ENCODE measurements at places on chromosomes 16 and 17.

DNA sequence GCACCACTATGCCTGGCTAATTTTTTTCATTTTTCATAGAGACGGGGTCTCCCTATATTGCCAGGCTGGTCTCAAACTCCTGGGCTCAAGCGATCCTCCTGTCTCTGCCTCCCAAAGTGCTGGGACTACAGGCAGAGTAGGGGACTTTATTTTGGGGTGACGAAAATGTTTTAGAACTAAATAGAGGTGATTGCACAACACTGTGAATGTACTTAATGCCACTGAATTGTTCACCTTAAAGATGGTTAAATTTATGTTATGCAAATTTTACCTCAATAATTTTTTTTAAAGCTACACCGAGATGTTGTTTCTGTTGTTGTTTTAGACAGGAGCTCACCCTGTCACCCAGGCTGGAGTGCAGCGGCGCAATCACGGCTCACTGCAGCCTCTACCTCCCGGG lies 111.9 kb upstream of the SEC14L1 start:
- no peak for DNase-seq

- no peak for DNase-seq
Observed at GRCh38 chr16:47392081-47392480, 68.8 kb downstream of the ITFG1 start.

- DNase-seq: no peak
Observed at GRCh38 chr17:40343219-40344119, 21.1 kb downstream of the GJD3 start.

DNA sequence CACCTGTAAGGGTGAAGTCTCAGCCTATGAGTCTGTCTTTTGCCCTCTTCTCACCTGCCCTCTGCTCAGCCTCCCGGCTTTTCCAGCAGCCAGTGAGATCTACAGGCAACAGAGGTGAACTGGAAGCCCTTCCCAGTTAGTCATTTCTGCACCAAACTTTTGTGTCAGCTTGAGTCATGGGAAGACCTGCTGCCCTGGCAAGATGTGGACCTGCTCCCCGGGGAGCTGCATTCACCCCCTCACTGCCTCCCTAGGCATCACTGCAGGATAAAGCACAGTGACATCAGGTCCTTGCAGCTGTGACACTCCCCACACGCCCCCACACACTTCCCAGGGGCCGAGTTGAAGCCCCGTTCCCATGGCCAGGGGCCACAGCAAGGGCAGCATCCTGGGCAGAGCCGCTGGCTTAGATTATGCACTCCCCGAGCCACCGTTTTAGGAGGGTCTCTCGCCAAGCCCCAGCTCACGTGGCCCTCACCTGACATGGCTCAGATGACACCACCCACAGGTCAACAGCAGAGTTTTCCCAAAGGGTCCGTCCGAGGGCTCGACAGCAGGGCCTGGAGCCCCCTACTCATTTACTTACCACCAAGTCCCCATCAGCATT lies 6.5 kb upstream of the ABR start:
- DNase-seq: no peak

DNA sequence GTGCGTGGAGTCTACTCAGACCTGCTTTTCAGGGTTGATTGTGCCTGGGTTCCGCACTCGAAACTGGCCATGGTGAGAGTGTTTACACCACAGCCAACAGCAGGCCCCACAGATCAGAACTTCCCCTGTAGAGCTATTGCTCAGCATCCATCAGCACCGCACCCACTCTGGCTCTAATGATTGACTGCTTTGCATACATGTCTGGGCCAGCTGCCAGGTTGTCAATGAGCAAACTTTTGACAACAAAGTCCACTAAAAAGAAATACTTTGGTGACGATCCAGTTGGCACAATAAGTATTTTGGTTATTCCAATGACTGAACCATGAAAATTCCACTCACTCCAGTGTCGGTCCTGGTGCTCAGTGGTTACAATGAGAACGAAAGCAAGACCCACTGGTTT lies 190.7 kb downstream of the FOXL1 start:
- no peak for DNase-seq

GRCh38 chr16:10777356-10777755 lies 33.7 kb downstream of the NUBP1 start:
- DNase-seq: no peak

- DNase-seq: no peak
Observed at GRCh38 chr16:87407511-87408112, 15.5 kb downstream of the MAP1LC3B start.

- no peak for DNase-seq
Observed at GRCh38 chr17:82127315-82127595, 29.2 kb upstream of the FASN start.

DNA sequence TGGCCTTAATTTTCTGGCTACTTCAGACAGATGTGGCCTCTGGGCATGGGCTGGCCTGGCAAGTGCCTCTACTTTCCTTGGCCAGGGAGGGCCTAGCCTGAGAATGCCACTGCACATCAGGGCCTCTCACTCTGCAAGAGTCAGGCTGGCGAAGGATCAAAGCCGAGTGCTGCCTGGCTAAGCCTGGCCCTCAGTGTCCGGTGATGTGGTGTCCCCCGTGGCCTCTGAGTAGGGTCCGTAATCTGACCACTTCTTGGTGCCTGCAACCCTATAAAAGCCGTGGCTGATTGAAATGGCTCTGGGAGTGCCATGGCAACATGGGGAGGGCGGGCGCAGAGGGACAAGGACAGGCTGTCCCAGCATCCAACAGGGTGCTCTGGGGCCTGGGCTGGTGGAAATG lies 30.2 kb downstream of the TBX4 start:
- no peak for DNase-seq

DNA sequence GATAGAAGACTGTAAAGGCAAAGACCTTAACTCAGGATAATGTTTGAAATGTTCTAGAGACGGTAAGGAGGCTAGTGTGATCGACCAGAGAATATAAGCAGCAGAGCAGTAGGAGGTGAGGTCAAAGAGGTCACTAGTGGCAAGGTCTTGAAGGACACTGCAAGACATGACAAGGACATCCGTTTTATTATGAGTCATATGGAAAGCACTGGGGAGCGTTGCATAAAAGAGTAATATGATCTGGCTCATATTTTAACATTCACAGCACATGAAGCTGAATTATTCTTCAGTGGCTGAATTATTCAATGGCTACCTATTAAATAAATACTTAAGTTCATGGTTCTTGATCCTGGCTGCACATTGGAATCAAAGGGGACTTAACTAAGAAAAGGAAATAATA lies 123.7 kb downstream of the SOX9 start:
- no peak for DNase-seq

DNA sequence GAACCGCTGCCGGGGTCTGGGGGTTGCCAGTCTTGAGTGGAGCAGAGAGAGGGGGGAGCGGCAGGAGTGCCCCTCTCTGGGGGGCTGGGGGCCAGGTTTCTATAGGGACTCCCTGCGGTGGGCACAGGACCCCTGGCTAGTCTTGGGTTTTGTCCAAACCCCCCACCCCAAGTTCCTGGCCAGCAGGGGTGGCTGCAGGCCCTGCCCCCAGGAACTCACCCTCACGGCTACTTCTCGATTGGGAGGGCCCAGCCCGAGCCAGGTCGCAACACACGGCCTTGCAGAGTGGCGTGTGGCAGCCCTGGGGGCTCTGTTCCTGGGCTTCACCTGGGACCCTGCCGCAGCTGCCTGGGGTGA lies 601 bp downstream of the CDH15 start:
- DNase-seq: no peak

- DNase-seq: no peak
Observed at GRCh38 chr16:5428932-5429331, 331.3 kb upstream of the EEF2KMT start.

DNA sequence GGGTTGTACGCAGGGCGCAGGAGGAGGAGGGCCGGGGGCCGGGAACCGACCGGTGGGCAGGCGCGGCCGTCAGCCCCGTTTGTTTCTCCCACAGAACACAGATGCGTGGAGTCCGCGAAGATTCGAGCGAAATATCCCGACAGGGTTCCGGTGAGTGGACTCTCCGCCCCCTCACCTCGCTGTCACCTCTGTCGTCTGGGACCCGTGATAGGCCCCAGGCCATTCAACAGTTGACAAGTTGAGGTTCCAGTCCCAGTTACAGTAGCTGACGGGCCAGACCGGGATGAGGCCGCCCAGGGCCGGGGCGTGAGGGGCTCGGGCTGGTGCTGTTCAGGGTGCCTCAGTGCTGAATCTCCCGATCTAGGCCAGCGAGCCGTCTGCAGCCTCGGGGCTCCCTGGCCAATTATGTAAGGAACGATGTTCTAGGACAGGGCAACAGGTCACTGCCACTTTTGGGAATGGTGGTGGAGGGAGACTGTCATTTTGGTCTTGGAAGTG lies 628 bp downstream of the GABARAPL2 start:
- peak; percentile 3 for DNase-seq

GRCh38 chr17:66430846-66431795 lies 128.7 kb downstream of the PRKCA start:
- no peak for DNase-seq

DNA sequence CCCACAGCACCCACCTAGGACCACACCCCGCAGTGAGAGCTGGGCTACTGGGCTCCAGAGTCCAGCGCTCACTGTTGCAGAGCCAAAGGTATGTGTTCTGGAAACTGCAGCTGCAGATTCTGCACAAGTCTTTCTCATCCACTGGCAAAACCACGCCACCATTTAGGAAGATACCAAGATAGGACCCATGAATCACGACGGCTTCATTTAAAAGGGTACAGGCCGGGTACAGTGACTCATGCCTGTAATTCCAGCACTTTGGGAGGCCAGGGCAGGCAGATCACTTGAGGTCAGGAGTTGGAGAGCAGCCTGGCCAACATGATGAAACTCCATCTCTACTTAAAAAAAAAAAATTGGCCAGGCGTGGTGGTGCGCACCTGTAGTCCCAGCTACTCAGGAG lies 18.8 kb downstream of the FOXF1 start:
- DNase-seq: no peak

- no peak for DNase-seq
Observed at GRCh38 chr16:88665148-88665547, 2.3 kb upstream of the MVD start.

- DNase-seq: no peak
Observed at GRCh38 chr17:13995856-13996271, 73.4 kb upstream of the COX10 start.

DNA sequence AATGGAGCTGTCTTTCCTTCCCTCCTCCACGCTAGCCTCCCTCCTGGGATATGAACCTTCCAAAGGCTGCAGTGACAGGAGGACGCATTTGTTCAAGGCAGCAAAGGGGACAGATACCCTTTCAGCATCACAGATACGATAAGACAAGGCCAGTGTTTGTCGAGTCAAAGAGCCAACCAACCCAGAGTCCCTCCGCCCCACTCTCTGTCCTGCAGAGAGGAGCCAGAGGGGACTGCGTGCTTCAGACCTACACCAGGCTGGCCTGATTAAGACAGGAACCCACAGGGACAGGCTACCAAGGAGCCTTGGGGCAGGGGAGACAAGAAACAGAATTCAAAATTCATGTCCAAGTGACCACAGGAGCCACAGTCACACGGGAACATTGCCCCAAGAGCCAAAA lies 72.6 kb upstream of the CDH5 start:
- DNase-seq: no peak

- no peak for DNase-seq
Observed at GRCh38 chr17:81210868-81211267, 11.9 kb downstream of the CEP131 start.

GRCh38 chr17:15409721-15410250 lies 57.6 kb downstream of the CDRT4 start:
- DNase-seq: no peak

- DNase-seq: no peak
Observed at GRCh38 chr16:2955779-2956578, 8.1 kb upstream of the KREMEN2 start.

DNA sequence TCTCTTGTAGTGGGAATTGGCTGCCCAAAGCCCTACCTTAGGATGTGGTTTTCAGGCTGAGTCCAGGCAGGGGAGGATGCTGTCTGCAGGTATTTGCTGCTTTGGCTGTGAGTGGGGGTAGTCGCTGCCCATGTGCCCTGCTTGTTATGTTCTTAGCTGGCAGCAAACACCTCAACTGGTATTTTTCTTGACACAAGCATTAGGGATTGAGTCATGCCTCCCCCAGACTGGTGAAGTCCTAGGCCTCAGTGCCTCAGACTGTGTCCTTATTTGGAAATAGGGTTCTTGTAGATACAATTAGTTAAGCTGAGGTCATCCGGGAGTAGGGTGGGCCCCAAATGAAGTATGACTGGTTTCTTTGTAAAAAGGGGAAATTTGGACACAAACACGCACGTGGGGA lies 808.3 kb upstream of the EEF2KMT start:
- no peak for DNase-seq

DNA sequence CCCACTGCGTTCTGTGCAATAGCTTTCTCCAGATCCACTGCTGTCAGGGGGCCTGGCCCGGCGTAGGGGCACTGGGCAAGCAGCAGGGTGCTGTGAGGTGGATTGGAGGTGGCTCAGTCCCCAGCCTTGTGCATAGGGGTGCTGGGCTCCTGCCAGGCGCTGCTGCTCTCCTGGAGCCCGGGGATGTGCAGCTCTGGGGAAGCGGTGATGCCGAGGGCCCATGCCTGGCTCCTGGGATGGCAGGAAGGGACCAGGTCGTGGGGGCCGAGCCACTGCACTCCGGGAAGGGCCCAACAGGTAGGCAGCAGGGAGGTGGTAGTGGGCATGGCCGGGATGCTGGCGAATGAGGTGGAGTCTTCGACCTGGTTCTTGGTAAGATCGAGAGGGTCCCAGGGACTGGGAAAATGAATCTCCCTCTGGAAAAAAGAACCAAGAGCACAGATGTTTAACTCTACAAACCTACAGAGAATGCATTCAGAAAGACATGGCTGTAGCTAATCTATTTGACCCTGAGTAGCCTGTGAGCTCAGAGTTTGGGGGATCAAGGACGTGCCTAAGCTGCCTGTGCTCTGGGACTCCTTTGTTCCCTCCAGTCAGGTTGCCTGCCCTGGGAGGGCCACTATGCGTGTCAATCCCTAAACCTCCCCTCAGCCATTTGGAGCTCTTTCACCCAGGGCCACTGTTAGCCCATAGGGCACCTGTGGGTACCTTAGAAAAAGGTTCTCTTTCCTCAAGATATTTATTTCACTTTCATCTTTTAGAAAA lies 6.6 kb upstream of the SUPT4H1 start:
- no peak for DNase-seq

GRCh38 chr16:3546986-3547682 lies 30.1 kb downstream of the NLRC3 start:
- no peak for DNase-seq

- DNase-seq: no peak
Observed at GRCh38 chr16:26911436-26911835, 155.3 kb upstream of the C16orf82 start.

GRCh38 chr16:80931801-80932707 lies 74.6 kb downstream of the CMC2 start:
- no peak for DNase-seq

GRCh38 chr17:48378238-48378637 lies 51.8 kb downstream of the SKAP1 start:
- no peak for DNase-seq

GRCh38 chr17:39553341-39553945 lies 54.3 kb downstream of the NEUROD2 start:
- DNase-seq: no peak

- no peak for DNase-seq
Observed at GRCh38 chr16:82807311-82807710, 180.5 kb downstream of the CDH13 start.

Measured in stimulated activated CD4-positive, alpha-beta T cell treated with anti-CD3 and anti-CD28 coated beads, Interleukin-15, amount 100 ng/mL, for 1 hour (primary cell).